ENCODE measurements at places on chromosomes 7 and 10. TPM values are rescaled to one million over a fixed set of nuclear protein-coding genes. Genes with fewer than 3 reads are reported as not detected.
A peak's percentile ranks its signal among the peaks of the same experiment; 100 is the strongest.

Gene CTBP2
- polyA plus RNA-seq: 0.08 TPM

Gene INHBA
- not detected for polyA plus RNA-seq

Gene SYT15B
- polyA plus RNA-seq: not detected

Gene BTBD16
- 8.0 TPM for polyA plus RNA-seq

Gene PLXDC2
- 2.8 TPM for polyA plus RNA-seq

Gene CYP3A7
- polyA plus RNA-seq: 5.7 TPM

Gene NCF1
- 0.13 TPM for polyA plus RNA-seq

Gene DIP2C
- polyA plus RNA-seq: 3.0 TPM

Gene RSPH10B
- not detected for polyA plus RNA-seq

Gene LHFPL3
- not detected for polyA plus RNA-seq

Gene AOAH
- polyA plus RNA-seq: not detected

Gene EIF4EBP2
- 16.9 TPM for polyA plus RNA-seq

Gene ARHGAP21
- 23.9 TPM for polyA plus RNA-seq

Gene NKX1-2
- not detected for polyA plus RNA-seq

Gene PITX3
- not detected for polyA plus RNA-seq

Gene SLC18A2
- not detected for polyA plus RNA-seq

Gene MMRN2
- 0.03 TPM for polyA plus RNA-seq

- DNase-seq: no peak
Observed at GRCh38 chr10:7810443-7810842, 7.9 kb upstream of the TAF3 start.

DNA sequence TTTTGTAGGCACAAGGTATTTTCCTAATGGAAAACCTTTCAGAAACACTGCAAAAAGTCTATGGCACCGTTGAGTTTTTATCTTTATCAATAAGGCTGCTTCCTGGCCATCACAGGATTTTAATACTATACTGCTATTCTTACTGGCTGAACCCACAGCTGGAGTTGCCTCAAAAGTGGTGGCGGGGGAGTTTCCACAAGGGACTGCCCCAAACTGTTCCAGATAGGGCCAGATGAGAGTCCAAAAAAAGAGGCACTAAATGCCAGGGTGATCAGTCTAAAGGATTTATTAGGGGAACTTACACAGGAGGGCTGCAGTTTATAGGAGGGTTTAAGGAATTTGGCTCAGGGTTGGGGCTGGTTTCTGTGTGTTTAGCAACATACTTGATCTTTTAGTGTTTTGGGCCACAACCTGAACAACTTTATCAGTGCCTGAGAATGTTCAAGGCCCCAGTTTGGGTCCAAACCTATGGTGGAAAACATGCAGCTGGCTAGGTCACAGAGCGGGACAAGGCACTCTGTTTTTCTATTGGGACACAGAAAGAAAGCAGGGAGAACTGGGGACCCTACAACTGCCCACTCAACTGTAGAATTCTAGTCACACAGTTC lies 41.4 kb downstream of the STAM start:
- DNase-seq: no peak

- no peak for DNase-seq
Observed at GRCh38 chr7:6648815-6649104, 11.6 kb downstream of the ZNF316 start.

- no peak for DNase-seq
Observed at GRCh38 chr7:39535720-39536119, 30.5 kb upstream of the YAE1 start.

- DNase-seq: no peak
Observed at GRCh38 chr10:7038416-7038815, 372.4 kb downstream of the SFMBT2 start.

- no peak for DNase-seq
Observed at GRCh38 chr7:121313793-121314676, 14.8 kb upstream of the WNT16 start.

DNA sequence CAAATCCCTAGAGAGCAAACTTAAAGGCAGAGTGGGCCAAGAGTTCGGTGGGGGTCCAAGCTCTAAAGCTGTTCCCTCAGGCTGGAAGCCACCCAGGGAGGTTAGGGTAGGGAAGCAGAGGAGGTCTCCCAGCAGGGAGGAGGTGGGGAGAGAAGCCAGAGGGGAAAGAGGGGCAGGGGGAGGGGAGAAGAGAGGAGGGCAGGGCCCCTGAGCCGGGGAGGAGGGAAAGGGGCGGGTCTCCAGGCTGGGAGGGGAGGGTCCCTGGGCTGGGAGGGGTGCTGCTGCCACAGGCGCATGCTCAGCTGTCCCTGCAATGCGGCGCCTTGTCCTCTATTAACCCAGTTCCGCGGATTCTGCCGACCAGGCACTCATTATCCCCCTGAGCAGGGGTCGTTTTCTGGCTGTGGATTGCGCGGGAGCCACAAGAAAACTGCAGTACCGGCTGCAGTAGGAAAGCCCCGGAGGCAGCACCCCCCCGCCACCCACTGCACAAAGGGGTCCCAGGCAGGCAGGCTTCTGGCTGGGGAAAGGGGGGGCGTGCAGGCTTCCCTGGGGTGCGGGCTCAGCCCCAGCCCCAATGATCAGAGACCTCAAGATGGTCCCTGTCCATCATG lies 49.3 kb downstream of the CAMK2B start:
- DNase-seq: no peak

DNA sequence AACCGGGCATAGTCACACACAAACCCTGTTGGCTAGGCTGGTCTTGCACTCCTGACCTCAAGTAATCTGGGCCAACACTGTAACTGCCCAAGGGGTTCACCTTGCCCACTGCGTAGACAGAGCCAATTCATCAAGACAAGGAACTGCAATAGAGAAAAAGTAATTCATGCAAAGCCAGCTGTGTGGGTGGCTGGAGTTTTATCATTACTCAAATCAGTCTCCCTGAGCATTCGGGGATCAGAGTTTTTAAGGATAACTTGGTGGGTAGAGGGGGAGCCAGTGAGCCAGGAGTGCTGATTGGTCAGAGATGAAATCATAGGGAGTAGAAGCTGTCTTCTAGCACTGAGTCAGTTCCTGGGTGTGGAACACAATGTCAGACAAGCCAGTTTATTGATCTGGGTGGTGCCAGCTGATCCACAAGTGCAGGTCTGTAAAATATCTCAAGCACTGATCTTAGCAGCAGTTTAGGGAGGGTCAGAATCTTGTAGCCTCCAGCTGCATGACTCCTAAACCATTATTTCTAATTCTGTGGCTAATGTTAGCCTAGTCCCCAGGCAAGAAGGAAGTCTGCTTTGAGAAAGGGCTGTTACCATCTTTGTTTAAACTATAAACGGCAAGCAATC lies 15.6 kb upstream of the FXYD4 start:
- DNase-seq: peak; percentile 25

DNA sequence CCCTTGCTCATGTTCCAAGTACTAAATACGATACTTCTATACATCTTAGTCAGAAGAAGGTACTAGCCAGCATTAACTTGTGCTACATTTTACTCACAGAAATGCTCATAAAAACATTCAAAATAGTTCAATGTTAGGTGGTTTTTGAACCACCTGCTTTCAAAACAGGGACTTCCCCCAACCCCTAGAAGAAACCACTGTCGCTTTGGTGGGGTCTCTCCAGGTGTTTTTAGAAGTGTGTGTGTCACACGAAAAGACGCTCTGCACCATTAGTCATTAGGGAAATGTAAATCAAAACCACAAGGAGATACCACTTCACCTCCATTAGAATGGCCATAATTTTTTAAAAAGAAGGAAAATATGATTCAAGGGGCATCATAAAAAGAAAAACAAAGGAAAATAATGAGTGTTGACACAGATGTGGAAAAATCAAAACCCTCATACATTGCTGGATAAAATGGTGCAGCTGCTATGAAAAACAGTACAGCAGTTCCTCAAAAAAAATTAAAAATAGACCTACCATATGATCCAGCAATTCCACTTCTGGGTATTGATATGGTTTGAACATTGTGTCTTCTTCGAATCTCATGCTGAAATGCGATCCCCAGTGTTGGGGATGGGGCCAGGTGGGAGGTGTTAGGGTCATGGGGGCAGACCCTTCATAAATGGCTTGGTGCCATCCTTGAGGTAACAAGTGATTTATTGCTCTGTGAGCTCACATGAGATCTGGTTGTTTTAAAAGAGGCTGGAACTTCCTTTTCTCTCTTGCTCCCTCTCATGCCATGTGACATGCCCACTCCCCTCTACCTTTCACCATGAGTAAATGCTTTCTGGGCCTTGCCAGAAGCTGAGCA lies 74.2 kb downstream of the MALSU1 start:
- DNase-seq: no peak

DNA sequence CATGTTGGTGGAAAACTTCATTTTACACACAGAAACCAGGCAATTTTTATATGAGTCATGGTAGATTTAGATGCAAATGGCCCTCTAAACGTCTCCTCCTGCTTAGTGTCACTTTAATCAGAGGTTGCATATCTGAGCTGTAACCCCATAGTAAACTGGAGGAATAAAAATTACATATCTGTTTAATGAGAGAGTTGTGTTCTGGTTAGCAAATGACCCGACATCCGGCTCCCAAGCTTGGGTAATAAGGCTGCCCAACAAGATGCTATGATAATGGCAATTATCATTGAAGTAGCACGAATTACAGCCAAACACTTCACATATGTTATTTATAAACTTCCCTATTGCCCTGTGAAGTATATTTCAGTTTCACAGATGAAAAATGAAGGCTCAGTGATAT lies 10.6 kb upstream of the ADAM12 start:
- DNase-seq: no peak

GRCh38 chr10:338171-339037 lies 203.1 kb downstream of the ZMYND11 start:
- DNase-seq: no peak

DNA sequence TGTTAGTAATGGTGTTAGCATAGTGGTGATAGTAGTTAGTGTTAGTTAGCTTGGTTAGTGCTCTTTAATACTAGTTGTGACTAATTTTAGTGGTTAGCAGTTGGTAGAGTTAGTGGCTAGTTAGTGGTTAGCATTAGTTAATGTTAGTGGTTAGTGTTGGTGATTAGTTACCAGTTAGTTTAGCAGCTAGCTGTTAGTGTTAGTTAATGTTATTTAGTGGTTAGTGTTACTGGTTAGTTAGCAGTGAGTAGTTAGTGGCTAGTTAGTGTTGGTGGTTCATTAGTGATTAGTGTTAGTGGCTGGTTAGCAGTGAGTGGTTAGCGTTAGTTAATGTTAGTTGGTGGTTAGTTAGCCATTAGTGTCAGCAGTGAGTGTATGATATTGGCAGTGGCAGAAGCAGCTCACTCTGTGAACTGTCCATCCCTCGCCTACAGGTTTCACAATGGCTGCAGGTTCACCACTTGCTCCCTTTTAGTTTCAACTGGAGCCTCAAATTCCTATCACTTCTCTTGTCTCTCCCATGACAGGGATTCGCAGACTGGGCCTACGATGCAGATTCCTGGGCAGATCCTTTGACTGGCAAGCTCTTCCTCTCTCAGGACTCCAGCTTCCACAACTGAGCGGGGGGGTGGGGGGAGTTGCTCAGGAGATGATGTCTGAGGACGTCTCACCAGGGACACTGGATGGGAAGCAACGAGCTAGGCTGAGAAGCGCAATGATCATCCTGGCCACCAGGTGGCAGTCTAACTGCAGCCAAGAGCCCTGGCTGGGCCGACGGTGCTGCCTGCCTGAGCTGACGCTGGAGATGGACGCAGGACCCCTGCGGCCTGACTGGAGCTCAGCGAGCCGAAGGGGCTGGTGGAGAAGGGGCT lies 19.5 kb downstream of the GHRHR start:
- peak; percentile 39 for DNase-seq

GRCh38 chr10:102646610-102647442 lies 2.5 kb downstream of the TRIM8 start:
- no peak for DNase-seq

DNA sequence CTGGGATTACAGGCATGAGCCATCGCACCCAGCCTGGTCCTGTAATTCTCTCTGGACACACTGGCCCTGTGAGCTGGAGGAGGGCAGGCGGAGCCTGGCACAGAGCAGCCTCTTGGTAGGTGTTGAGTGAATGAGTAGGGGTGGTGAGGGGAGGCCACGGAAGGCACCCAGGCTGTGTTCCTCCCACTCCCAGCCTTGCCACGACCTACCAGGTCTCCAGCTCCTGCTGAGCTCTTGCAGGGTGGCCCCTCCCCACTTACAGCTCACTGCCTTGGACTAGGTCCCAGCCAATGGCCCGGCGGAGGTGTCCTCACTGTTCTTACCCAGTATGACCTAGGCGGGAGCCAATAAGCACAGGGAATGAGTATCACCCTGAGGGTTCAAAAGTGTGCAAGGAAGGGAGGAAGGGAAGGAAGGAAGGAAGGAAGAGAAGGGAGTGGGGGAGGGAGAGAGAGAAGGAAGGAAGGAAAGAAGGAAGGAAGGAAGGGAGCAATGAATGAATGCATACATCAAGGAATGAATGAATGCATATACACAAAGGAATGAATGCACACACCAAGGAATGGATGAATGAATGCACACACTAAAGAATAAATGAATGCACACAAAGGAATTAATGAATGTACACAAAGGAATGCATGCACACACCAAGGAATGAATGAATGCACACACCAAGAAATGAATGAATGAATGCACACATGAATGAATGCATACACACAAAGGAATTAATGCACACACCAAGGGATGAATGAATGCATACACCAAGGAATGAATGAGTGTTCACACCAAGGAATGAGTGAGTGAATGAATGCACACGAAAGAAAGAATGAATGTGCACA lies 45.5 kb downstream of the GTF2IRD1 start:
- DNase-seq: no peak

Measured in HepG2 (cell line).